ENCODE measurements at places on chromosomes 12 and 14. TPM values are rescaled to one million over a fixed set of nuclear protein-coding genes. Genes with fewer than 3 reads are reported as not detected.

DNA sequence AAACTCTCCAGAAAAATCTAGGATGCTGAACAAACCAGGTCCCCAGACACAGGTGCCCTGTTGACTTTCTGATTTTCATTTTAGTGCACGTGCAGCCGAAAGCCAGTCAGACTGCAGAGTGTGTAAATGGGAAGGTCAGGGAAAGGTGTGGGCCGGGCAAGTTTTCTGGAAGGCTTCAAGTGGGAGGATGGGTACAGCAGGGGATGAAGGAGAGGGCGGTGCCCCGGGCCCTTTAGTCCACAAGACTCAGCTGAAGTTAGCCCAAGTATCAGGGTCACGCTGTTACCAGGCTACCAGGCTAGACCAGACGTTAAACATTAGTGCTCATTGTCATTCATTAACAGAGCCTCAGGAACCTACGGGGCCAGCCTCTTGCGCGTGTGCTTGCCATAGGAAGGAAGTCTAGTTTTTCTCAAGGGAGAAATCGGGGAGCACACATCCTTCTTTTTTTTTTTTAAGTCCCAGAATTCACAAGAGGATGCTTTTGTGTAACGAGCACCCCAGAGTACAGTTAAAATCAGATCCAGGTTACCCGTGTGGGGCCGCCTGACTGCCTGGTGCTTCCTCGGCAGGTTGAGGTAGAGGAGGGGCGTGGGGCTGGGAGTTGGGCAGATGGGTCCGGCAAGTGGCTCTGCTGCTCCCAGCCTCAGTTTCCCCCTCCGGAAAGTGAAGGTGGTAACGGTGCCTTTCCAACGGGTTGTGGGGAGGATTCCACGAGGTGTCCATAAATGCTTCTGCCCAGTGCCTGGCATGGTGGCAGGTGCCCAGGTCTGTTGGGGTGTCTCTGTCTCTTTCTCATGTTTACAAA, 19.1 kb downstream of the BCL7A start:
- no peak for DNase-seq

DNA sequence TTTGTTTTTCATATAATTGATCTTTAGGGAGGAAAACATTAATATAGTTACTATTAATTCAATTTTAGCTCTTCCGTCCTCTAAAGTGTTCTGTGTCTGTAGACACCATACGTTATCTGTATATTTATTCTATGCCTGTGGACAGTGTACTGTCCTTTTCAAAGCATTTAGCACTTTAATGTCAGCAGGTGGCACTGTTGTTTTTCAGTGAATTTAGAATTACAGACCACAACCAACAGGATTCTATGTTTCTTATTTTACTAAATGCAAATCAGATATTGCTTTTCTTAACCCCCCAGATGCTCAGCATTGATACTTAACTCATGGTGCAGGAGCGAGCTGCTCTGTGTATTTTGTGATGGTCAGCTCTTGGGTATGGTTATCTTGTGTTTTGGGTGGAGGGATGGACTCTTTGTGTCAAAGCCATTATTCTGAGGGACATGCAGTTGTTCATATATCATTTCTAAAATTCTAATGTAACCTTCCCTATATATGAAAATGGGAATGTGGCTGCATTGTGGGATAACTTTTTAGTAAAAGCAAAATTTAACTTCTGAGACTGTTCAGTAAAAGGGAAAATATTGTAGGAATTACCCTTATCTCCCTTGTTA, 65.2 kb downstream of the PAPOLA start:
- peak; percentile 49 for DNase-seq

DNA sequence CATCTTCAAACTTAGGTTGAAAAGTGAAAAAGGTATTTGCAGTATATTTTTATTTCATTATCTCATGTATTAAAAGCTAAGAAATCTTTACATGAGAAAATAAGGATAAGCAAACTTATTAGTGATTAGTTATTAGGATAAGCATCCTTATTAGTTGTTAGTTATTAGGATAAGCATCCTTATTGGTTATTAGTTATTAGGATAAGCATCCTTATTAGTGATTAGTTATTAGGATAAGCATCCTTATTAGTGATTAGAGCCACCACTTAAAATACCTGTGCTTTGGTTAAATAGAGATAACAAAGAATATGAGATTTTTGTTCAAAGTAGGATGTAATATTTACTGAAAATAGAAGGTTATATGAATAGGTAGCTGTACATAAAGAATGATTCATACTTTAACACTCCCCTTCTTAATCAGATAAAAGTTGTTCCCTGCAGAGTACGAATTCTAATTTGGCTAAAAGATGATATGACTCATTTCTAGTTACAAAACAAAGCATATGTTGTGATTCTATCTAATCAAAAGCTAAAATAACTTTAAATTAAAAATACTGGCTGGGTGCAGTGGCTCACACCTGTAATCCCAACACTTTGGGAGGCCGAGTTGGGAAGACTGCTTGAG, 56.4 kb downstream of the KDM5A start:
- DNase-seq = peak; percentile 42

DNA sequence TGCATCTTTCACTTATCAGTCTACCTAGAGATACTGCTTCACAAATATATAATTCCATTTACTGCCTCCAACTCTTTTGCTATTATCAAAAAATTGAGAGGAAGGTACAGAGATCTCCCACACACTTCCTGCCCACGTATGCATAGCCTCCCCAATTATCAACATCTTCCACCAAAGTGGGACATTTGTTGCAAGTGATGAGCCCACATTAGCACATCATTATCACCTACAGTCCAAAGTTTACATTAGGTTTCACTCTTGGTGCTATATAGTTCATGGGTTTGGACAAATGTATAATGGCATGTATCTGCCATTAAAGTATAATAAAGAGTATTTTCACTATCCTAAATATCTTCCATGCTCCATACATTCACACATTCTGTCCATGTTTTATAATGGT, 66.3 kb downstream of the SLC2A13 start:
- no peak for DNase-seq

- DNase-seq = no peak
Observed at GRCh38 chr12:77741974-77742517, 88.6 kb upstream of the NAV3 start.

GRCh38 chr14:51006781-51007211, 62.5 kb upstream of the PYGL start:
- DNase-seq = peak; percentile 13

GRCh38 chr12:79841248-79841877, 93.5 kb downstream of the PPP1R12A start:
- no peak for DNase-seq

DNA sequence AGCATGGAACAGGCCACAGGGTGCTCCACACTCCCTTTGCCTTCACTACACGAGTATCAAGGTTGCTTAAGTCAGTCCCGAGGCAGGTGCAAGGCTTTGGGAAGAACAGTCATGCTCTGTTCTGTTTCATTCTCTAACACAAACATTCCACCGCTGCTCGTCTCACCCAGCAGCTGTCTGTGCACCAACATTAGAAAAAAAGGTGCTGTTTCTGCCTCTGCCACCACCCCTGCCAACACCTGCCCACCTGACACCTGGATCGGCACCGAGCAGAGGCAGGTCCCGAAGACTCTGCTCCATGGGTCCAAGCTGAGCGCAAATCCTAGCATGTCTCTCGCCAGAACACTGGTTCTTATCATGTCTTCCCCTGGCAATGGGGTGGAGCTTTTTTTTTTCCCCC, 347.7 kb downstream of the TMEM132D start:
- DNase-seq = no peak

DNA sequence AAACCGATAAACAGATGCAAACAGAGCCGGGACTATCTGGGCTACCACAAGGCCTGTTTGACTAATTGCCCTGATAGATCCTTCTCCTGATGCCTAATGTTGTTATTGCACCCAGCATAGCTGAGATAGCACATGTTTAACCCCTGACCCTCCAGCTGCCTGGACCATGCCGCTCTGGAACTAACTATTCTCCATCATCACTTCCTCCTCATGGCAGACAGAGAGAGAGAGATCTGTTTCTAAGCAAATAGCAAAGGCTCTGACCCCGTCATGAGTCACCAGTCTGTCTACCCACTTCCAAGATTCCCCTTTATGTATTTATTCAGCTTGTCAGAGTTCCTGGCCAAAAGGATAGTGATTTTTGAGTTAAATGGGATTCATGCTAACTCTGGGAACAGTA, 58.2 kb upstream of the FLRT2 start:
- peak; percentile 91 for DNase-seq

DNA sequence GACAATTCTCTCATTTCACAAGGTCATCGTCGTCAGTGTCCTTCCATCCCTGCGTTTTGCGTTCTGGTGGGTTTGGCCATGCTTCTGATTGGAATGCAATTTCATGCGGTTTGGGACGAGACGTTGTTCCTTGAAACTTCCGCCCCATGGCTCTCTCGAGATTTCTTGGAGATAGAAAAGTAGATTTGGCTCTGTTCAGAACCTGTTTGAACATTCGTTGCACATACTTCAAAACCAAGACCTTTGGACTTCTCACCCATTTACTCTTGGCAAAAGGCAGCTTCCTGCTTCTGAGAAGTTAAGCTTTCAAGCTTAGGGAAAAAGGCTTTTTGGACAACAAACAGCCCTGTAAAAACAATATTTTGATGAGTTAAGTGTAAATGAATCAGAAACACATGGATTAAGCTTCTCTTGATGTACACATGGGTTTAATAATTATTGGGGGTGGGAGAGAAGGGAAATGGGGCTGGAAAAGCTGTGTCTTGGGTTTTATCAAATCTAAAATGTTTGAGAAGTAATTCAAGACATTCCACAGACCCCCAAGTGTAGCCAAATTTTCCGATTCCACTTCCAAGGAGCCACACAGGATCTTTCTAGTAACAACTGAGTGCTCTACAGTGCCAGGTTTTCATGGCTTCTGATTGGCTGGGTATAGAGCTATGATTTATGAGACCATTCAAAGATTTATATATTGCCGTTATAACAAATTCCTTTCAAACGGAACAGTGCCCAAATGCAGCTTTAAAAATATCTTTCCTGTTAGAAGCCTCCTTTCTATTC, 467.2 kb downstream of the MED13L start:
- no peak for DNase-seq

GRCh38 chr12:107607464-107608392, 77.9 kb upstream of the PWP1 start:
- peak; percentile 76 for DNase-seq

- peak; percentile 39 for DNase-seq
Observed at GRCh38 chr12:8697120-8697475, 693 bp upstream of the RIMKLB start.

DNA sequence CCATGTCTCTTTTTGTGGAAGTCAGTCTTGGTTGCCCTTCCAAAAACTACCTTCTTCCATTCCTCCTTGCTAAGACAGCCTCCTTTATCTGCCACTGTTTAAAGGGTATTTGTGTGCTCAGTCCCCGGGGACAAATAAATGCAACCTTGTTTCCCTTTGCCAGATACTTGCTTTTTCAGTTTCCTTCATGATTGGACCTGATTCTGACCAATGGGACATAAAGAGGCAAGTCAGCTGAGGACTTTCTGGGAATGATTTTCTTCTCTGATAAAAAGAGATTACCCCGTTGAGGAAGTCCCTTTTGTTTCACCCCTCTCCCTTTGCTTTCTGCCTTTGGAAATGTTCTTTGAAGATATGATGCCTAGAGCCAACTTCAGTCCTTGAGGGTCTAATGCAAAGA, 7.4 kb upstream of the TUBA1B start:
- DNase-seq = no peak

DNA sequence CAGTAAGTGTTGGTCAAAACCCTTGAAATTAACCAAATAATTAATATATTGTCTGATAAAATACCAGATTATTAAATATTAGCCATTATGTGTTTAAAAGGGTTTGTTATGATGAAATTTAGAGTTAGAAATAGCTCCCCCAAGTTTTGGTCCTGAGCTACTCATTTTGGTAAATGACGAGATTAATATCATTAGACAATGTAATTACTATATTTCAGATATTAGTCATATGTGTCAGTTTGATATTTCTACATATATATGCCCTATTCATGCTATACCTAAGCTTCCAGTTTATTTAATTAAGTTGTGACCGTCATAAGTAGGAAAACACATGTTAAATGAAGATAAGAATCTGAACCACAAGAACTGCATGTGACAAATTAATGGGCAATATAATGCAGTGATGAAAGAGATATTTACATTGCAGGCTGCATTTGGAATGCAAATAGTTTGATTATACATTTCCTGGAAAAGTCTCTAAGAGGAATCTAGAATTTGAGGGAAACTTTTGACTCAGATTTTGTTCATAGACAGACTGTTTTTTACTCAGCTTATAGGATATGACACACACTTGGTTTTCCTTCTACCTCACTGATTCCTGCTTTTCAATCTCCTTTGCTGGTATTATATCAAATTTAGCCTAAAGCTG, 70.5 kb downstream of the TBC1D30 start:
- DNase-seq = peak; percentile 46

DNA sequence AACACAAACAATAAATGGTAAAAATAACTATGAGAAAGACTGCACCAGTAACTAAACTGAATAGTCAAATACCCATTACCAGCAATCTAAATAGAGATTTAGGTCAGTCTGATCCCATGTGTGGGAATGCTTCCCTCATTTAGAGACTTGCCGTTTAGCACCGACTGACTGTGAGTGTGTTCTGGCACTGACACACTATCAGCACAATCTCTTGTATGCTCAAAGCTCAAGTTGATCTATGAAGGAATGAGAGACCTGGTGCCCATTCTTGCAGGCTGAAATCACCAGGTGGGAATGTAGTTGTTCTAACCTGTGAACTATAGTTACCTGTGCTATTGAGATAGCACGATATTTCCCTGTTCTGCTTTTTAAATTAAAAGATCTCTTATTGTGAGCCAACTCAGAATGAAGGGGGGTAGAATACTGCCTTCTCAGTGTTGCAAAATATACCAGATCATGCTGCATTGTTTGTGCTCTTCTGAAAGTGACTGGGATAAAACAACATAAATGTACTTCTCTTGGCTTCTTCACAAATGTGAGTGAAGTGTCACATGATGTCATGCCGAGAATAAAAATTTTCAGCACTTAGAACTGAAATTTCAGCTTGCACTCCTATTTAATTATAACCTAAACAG, 99.6 kb downstream of the LIN7A start:
- DNase-seq = no peak

DNA sequence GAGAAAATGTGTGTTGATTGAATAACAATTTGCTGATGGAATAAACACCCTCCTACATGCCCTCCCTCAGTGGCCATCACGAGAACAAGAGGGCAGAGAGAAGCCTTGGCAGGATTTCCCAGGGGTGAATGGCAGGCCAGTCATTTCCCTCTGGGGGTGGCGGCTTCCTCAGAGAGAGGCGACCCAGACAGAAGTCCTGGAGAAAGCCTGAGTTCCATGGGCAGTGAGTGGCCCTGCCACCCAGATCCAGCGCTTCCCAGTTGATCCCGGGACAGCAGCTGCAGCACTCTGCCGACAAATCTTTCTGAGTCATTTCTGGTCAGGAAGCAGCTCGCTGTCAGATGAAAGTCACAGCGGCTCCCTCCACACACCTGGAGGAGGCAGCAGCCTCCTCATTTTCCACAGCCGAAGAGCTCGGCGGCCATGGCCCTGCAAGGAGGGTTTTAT, 123.0 kb downstream of the SCARB1 start:
- peak; percentile 51 for DNase-seq

TAS2R9 gene
- not detected for total RNA-seq

TMEM132C gene
- total RNA-seq = not detected

RPS6KL1 gene
- total RNA-seq = 2.2 TPM

SLC5A8 gene
- total RNA-seq = not detected

PPM1H gene
- total RNA-seq = 2.3 TPM

KLRG1 gene
- 0.43 TPM for total RNA-seq

AHNAK2 gene
- 32.4 TPM for total RNA-seq

ADGRD1 gene
- total RNA-seq = under 0.01 TPM

CCDC88C gene
- under 0.01 TPM for total RNA-seq

NAV3 gene
- 96.3 TPM for total RNA-seq

Data from fibroblast of villous mesenchyme (primary cell).